Activated naive CD4-positive, alpha-beta T cell treated with anti-CD3 and anti-CD28 coated beads, Interleukin-2, amount 10 ng/mL, durations not matched to agents 7 days and 5 days (primary cell): ENCODE measurements at places on chromosomes 1 and 21.

DNA sequence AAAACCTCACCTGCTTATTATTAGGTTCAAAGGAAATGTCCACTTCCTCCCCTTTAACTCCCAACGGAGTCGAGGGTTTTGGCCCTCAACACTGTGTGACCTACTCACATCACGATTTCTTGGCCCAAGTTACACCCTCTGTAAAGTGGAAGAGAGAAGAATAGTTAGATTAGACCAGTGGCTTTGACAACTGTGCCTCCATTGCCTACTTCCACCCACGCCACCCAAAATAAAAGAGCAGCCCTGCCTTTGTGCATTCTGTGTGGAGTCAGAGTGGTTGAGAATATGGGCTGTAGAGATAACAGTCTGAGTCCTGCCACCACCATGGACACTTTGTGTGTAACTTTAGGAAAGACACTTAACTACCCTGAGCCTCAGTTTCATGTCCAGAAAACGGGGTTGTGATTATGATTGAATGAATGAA lies 4.1 kb upstream of the HDGF start:
- no peak for DNase-seq

DNA sequence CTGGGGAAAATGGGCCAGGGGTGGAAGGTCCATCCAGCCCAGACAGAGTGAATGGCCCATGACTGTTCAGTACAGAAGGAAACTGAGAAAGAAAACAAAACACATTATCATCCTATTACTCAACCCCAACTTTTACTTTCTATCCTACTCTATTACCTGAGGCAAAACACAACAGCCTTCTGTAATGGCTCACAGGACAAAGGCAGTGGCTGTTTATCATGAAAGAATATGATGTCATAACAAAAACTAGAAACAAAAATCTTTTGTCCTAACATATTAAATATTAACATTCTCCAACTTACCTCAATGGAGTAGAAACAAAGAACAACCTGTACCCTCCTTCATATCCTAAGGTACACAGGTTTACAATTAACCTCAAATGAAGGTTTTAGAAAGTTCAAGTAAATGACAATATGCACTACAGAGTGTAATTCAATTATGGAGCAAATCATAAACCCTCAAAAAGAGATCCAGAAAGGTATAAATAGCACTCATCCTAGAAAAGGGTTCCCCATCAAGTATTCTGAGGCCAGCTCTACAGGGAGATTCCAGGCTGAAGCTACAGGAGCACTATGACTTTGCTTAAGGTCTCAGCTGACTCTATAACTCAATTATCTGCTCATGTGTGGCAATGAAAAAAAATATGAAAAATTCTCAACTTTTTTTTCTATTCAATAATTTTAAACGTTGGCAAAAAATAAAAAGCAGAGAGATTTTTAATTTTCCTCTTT lies 15.1 kb downstream of the ELK4 start:
- DNase-seq: no peak

DNA sequence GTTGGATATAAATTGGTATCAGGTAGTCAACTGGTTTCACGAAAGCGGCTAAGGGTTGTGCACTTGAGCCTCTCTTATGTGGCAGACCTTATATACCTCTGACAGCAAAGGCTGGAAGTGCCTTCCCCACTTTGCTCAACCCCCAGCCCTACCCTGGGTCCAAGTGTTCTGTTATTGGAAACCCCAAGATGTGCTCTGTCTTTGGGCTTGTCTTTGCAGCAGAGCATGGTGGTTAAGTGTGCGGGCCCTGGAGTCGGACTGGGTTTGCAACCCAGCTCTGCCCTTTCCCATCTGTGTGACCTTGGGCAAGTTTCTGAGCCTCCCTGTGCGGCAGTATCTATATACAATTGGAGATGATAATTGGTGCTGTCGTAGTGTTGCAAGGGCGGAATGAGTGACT lies 11.2 kb upstream of the IL10 start:
- no peak for DNase-seq

- no peak for DNase-seq
Measured at GRCh38 chr1:159970932-159971342, 16.9 kb upstream of the SLAMF9 start.

- no peak for DNase-seq
Measured at GRCh38 chr1:15657021-15657420, 27.1 kb upstream of the PLEKHM2 start.
